ENCODE measurements at places on chromosomes 2 and 18. TPM values are rescaled to one million over a fixed set of nuclear protein-coding genes. Genes with fewer than 3 reads are reported as not detected.

DNA sequence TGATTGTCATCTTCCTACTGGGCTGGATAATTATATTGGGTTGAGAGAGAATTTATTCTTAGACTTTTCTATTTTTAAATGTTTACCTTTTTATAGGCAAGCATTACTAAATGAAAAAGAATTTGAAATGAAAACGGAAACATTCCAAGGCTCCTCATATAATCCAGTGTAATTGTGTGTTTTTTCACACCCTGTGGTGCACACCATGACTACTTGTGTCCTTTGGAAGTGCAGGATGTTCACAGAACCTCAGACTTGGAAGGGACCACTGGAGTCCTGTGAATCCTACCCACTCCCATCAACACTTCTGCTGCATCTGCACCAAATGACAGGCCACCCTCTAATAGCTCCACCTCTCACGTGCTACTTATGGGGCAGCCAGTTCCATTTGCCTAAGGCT is 48.0 kb downstream of the NAT8 start:
- no peak for DNase-seq

DNA sequence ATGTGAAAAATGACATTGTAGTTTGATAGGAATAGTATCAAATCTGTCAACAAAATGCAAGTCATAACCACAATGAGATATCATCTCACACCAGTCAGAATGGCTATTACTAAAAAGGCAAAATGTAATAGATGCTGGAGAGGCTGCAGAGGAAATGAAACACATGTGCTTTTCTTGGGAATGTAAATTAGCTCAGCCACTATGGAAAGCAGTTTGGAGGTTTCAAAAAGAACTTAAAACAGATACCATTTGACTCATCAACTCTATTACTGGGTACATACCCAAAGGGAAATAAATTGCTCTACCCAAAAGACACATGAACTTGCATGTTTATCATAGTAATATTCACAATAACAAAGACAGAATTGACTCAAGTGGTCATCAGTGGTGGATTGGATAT is 572.6 kb downstream of the TRIB2 start:
- no peak for DNase-seq

DNA sequence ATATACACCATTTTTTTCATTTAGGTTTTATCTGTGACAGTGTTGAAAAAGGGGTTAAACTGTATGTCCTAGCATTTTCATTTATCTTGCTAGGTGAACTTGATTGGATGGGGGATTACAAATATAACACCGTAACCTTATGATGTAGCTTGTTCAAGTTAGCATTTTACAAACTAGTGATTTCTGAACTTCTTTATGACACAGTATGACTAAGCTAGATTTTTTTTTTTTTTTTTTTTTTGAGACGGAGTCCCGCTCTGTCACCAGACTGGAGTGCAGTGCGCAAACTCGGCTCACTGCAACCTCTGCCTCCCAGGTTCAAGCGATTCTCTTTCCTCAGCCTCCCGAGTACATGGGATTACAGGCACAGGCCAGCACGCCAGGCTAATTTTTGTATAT is 47.1 kb downstream of the KCMF1 start:
- DNase-seq: no peak

GRCh38 chr2:138565230-138565598 is 63.6 kb downstream of the SPOPL start:
- no peak for DNase-seq

The SNED1 gene
- 170 TPM for total RNA-seq

Data from CD4-positive, CD25-positive, alpha-beta regulatory T cell (primary cell).